ENCODE measurements at places on chromosomes 4 and X.

GRCh38 chr4:53490161-53490956 is 100.9 kb downstream of the LNX1 start:
- no peak for DNase-seq

DNA sequence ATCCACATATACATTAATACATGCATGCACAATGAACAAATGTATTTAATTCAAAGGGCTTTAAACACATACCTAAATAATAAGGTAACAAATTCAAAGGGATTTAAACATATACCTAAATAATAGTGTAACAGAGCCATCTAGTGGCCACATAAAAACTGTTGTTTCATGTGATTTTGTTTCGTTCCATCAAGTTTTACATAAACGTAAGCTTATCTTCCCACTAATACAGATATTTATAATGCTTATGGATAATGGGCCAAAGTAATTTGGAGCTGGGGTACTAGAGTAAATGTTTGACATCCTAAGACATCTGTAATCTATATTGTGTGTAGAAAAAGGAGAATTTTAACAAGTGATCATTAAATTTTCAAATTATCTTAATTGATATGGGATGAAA is 82.3 kb downstream of the PRSS12 start:
- DNase-seq = no peak

DNA sequence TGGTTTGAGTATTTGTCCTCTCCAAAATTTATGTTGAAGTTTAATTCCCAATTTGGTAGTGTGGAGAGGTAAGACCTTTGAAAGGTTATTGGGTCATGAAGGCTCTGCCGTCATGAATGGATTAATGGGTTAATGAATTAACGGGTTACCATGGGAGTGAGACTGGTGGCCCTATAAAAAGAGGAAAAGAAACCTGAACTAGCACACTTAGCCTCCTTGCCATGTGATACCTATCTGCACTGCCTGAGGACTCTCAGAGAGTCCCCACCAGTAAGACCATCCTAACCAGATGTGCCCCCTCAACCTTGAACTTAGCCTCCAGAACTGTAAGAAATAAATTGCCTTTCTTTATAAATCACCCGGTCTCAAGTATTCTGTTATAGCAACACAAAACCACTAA is 39.3 kb downstream of the PAGE1 start:
- DNase-seq = no peak

GRCh38 chrX:64456828-64457227 is 61.6 kb upstream of the MTMR8 start:
- DNase-seq = no peak

GRCh38 chr4:109955146-109955545 is 42.5 kb downstream of the EGF start:
- DNase-seq = no peak

GRCh38 chrX:135086197-135086854 is 34.0 kb downstream of the ETDB start:
- no peak for DNase-seq

GRCh38 chr4:66169341-66169740 is 499.1 kb upstream of the EPHA5 start:
- no peak for DNase-seq

DNA sequence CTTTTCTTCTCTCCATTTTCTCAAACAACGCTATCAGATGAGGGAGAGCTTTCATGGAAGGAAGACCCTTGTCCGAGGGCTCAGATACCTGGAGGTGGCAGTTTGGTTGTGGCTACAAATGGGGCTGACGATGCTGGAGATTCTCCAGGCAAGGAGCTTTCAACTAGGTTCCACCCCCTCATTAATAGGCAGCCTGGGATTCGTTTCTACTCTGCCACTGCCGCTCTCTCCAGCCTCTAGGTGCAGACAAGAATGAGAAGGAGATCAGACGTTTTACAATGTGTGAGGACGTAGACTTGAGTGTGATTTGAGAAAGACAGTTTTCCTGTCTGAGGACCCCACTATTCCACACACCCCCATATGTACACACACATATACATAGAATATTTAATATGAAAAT is 53.1 kb downstream of the ETNPPL start:
- no peak for DNase-seq

DNA sequence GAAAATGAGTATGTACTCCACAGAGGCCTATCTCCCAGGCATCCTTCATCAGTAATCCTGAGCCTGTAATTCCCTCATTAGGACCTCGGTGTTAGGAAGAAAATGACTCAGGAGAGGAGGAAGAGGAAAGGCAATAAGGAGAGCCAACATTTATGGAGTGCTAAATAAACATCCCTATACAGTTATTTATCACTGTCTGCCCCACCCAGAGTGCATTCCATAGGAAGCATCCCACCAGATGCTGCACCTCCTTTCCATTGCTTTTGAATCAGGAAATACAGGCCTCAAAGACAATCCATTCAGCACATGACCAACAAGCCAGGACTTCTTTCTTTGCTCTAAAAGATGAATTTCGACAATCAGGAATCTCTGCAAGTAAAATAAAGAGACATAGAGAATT is 47.6 kb downstream of the USP38 start:
- no peak for DNase-seq

GRCh38 chr4:1094336-1094690 is 19.1 kb downstream of the RNF212 start:
- DNase-seq = no peak

DNA sequence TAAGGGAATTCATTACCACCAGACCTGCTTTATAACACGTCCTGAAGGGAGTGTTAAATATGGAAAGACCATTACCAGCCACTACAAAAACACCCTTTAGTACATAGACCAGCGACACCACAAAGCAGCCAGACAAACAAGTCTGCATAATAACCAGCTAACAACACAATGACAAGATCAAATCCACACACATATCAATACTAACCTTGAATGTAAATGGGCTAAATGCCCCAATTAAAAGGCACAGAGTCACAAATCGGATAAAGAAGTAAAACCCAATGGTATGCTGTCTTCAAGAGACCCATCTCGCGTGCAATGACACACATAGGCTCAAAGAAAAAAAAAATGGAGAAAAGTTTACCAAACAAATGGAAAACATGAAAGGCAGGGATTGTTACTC is 36.9 kb downstream of the FGF16 start:
- no peak for DNase-seq
